Endodermal cell (in vitro differentiated cells): ENCODE measurements at places on chromosomes 13 and 19.

GRCh38 chr19:1491114-1491848, at the start of gene REEP6:
TSS of gene REEP6 (plus strand) at chr19:1491181. CDS start at chr19:1491270, 89 bp downstream.
- no peak for DNase-seq

DNA sequence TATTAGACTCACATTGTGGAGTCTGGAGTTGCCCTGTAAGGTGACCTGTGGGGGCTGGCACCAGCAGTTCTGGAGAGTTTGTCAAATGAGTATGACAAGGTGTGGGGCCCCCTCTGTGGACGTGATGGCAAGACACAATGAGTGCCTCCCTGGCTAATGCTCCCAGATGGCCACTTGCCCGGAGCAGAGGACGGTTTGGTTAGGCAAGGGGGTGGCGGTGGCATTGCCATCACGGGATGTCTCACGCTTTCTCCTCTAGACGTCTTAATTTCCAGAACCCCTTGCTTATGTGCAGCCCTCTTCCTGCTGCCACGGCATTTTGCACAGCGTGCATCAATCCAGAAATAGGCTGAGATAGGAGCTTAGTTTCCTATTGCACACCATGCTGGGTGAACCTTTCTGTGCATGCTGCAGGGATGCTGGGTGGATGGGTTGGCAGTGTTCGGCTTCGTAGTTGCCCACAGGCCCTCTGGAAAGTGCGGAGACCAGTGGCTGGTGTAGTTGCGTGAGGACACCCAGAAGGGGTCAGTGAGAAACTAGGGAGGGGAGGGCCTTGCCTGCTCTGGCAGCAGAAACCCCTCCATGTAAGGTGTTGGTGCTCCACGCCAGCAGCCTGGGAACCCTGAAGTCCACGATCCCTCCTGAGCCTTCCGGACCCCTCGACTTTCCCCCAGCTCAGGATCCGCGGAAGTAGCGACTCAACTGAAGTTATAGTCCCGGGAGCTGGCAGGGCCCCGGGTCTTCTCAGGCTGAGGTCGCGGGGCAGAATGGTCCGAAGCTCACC, 18.1 kb upstream of the LRP3 start:
- DNase-seq = peak; percentile 48

GRCh38 chr13:46213242-46213641, 1.5 kb downstream of the LRRC63 start:
- no peak for DNase-seq

DNA sequence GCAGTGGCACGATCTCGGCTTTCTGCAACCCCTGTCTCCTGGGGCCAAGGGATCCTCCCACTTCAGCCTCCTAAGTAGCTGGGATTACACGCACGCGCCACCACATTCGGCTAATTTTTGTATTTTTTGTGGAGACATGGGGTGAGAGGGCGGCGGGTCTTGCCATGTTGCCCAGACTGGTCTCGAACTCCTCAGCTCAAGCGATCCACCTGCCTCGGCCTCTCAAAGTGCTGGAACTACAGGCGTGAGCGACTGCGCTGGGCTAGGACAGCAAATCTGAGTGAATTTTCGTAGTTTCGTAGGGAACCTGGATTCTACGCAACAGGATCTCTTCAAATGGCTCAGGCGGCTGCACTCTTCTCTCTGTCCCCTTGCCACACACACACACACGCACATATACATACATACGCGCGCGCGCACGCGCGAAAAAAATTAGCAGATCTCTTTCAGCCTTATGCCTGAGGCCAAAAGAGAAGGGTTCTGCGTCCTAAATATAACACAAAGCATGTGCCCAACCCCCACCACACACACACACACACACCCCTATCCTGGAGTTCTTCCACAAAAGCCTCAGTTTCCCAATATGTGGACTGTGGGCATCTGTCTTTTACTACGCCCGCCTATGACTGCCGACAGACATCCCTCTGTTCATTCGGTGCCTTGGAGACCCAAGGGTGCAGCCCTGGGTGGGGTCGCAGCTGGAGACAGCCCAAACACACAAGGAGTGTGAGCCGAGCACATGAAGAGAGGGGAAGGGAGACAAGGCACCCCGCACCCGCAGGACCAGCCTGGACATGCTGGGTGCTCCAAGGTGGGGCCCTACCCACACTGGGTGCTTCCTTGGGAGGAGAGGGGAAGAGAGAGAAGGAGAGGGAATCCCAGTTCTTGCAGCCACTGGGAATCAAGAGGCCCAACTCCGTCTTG, 616 bp downstream of the PINLYP start:
- DNase-seq = no peak

- peak; percentile 98 for DNase-seq
Observed at GRCh38 chr19:46413262-46414031, at the start of gene CCDC8. TSS of gene CCDC8 (minus strand) at chr19:46413564. CDS start at chr19:46412810, 754 bp downstream.

DNA sequence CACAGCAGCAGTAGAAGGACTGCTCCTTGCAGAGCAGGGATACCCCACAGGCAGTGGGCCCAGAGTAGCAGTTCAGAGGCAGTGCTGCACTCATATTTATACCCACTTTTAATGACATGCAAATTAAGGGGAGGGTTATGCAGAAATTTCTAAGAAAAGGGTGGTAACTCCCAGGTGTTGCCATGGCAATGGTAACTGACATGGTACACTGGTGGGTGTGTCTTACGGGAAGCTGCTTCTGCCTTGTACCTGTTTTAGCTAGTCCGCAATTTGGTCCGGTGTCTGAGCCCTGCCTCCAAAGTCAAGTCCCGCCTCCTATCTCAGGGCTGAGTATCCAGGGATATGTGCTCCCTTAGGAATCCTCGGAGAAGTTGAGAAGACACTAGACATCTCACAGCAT, 79.2 kb upstream of the UQCRFS1 start:
- no peak for DNase-seq

GRCh38 chr13:97130190-97130589, 91.9 kb upstream of the MBNL2 start:
- DNase-seq = no peak

DNA sequence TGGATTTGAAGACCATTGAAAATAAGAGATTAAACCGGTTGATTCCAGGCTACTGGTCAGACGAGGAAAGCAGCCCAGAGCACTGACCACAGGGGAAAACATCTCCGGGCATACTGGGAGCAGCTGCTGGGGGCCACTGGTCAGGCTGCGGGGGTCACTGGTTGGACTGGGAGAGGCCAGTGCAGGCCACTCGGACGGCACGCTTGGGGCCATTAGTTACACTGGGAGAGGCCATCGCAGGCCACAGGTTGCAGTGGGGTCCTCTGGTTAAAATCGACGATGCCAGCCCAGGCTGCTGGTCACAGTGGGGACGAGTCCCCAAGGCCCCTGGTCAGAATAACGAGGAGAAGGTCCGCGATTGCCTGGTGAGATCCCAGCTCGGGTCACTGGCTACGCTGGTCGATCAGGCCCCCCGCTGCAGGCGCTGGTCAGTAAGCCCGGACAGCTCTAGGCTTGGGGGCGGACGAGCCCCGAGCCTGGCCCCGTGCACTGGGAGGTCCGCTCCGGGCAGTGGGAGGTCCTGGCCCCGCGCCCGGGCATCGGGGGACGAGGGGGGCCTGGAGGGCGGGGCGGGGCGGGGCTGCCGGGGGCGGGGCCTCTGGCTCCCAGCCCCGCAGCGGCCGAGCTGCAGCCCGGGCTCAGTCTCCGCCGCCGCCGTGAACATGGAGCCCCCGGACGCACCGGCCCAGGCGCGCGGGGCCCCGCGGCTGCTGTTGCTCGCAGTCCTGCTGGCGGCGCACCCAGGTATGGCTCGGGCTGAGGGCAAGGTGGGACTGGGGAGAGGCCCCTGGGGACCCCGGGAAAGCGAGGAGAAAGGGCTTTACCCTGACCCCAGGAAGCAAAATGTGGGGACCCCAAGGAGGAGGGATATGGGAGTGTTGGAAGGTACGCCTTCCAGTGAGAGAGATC, at the start of gene BCAM:
TSS of gene BCAM (plus strand) at position 641 of the 909 bp plus-strand sequence. CDS start at position 663, 22 bp downstream.
- peak; percentile 90 for DNase-seq

GRCh38 chr13:30164146-30164545, 143.2 kb downstream of the KATNAL1 start:
- no peak for DNase-seq

- DNase-seq = peak; percentile 99
Observed at GRCh38 chr19:2462635-2463421, 6.1 kb upstream of the LMNB2 start.

DNA sequence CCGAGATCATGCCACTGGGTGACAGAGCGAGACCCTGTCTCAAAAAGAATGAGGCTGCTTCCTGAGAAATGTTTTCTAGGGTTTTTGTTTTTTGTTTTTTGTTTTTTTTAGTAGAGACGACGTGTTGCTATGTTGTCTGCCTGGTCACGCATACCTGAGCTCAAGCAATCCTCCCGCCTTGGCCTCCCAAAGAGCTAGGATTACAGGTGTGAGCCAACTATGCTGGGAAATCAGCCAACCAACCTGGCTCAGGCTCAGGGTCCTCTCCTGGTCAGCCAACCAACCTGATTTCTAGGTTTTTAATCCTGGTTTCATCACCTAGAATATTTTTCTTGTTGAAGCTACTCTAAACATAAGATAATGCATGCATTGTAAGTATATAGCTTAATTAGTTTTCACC, 7.8 kb downstream of the DHX34 start:
- no peak for DNase-seq

- no peak for DNase-seq
Observed at GRCh38 chr13:92843549-92843948, 383.1 kb upstream of the GPC6 start.

- no peak for DNase-seq
Observed at GRCh38 chr13:91758724-91759123, 360.3 kb downstream of the GPC5 start.

- DNase-seq = no peak
Observed at GRCh38 chr13:111153977-111154332, 38.8 kb downstream of the ARHGEF7 start.

DNA sequence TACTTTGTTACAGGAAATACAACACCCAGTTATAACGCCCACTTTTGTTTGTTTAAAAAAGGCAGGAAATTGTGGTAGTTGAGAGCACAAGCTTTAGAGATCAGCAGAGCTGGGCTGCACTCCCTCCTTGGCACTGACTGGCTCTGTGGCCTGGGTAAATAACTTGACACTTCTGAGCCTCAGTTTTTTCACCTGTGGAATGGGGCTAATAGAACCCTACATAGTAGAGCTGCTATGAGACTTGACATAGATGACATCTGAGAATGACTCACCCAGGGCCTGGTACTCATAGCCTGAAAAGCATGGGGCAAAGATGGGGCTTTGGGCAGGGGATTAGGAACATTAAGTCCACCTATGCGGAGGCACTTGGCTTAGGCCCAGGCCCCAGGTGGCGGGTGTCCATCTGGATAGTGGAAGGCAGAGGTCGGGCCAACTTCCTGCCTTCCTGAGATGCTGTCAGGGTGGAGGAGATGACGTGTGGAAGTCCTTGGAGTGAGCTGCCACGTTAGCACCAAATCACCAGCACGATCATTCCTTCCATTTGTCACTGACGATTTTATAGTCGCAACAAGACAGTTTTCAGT, 159.1 kb downstream of the KATNAL1 start:
- DNase-seq = no peak

- peak; percentile 63 for DNase-seq
Observed at GRCh38 chr19:5693195-5694166, 3.4 kb downstream of the RPL36 start.

- peak; percentile 95 for DNase-seq
Observed at GRCh38 chr13:113029487-113030258, 60.7 kb downstream of the MCF2L start.

- peak; percentile 63 for DNase-seq
Observed at GRCh38 chr19:50686310-50687032, 33.1 kb downstream of the SHANK1 start.

- no peak for DNase-seq
Observed at GRCh38 chr13:41411060-41411459, 46.3 kb upstream of the RGCC start.

DNA sequence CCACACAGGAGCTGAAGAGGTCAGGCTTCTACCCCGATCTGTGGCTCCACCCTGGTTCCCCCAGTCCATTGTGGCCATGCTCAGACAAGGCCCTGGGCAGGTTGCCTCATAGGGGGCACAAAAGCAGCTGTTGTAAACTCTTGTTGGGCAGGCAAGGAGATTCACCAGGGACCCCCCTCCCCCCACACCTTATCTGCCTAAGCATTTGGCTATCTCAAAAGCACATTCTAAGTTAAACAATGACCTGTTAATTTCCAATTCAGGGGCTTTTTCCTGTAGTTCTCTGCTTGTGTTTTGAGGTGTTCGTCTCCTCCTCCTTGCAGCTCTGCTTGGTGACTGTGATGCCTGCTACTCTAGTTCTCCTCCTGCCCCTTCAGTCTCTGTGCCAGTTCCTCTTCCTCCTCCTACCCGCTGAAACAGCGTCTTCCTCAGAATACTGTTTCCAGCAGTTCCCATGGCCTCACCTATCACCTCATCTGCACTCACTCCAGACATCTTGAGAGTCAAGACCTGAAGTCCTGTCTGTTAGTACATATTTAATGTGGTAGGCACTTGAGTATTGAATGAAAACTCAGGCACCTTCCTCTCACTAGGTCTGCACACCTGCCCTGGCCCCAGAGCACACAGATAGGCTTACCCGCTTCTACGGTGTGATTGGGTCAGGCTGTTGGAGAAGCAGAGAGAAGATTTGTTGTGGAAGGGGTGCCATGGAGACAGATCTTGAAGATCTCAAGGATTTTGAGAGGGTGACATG, 31.7 kb downstream of the SPATA13 start:
- peak; percentile 85 for DNase-seq

- peak; percentile 73 for DNase-seq
Observed at GRCh38 chr19:50820549-50821247, 2.9 kb downstream of the KLK1 start.

DNA sequence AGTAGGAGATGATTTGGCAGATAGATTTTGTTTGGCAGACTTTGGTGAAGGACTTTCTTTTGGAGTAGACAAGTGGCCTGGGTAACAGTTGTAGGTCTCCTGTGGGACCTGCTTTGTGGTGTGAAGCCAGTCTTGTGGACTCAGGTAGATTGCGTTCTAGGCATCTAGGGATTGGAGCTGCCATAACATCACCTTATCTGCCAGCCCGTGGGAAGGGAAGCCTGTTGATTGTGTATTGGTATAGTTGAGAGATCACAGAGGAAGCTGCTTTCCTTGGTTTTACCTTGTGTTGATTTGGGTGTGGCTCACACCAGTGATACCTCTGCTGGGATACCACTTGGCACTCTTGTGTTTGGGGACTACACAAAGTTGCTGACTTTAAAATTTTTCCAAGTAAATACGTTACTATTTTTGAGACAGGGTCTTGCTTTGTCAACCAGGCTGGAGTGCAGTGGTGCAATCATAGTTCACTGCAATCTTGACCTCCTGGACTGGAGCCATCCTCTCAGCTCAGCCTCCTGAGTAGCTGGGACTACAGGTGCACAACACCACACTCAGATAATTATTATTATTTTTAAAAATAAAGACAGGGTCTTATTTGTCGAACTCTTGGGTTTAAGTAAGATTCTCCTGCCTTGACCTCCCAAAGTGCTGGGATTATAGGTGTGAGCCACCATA, 7.8 kb downstream of the HNRNPM start:
- peak; percentile 77 for DNase-seq

- peak; percentile 74 for DNase-seq
Observed at GRCh38 chr19:13012690-13013608, 17.7 kb downstream of the NFIX start.
